ENCODE measurements at places on chromosomes 6 and 20.

GRCh38 chr20:47315339-47316056 is 41.0 kb downstream of the ZMYND8 start:
- DNase-seq: no peak

GRCh38 chr6:131917318-131917717 is 33.9 kb downstream of the CCN2 start:
- no peak for DNase-seq

GRCh38 chr20:63856098-63856511 is 5.2 kb upstream of the ABHD16B start:
- DNase-seq: no peak

- no peak for DNase-seq
Observed at GRCh38 chr6:79426625-79427278, 110.5 kb downstream of the LCA5 start.

- DNase-seq: peak; percentile 16
Observed at GRCh38 chr6:129766959-129767728, 57.2 kb upstream of the ARHGAP18 start.

GRCh38 chr20:57904314-57905105 is 194.7 kb upstream of the PMEPA1 start:
- no peak for DNase-seq

- no peak for DNase-seq
Observed at GRCh38 chr6:151073701-151074100, 166.1 kb upstream of the AKAP12 start.

DNA sequence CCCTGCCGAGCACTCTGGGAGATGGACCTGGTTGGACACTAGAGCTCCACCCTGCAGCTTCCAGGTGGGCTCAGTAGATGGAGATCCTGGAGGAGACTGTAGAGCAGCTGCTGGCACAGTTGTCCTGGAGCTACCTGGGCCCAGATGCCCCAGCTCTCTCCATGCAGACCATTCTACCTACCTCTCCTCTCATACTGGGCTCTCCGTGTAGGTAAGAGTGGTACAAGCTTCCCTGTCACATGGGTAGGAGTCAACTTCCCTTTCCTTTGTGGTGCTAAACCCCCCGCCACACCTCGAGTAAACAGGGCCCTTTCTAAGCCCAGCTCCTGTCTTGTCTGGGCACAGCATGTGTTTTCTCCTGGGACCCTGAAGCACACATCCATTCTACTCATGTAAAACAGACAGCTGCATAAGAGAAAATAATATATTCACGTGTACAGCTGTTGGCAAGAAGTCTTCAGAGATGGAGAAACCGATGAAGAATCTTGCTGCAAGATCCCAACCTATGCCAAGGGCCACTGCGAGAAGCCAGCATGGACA is 108.1 kb upstream of the DUSP22 start:
- DNase-seq: no peak

GRCh38 chr6:125678601-125679000 is 70.8 kb upstream of the HEY2 start:
- DNase-seq: no peak

DNA sequence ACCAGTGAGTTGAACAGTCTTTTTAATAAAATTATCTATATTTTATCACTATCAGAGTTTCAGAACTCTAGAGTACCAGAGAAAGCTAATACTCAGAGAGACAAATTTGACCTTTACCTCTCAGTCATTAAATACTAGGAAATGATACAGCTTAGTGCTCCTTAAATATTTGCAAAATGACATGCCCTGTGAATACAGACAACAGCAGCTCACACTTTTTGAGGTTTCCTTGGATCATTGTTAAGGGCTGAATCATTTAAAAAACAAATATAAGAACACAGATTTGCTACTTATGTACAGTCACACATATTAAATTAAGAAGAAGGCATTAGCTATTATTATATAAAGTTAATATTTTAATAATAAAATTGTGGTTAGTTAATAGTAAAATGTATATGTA is 1158.7 kb upstream of the EYS start:
- no peak for DNase-seq

DNA sequence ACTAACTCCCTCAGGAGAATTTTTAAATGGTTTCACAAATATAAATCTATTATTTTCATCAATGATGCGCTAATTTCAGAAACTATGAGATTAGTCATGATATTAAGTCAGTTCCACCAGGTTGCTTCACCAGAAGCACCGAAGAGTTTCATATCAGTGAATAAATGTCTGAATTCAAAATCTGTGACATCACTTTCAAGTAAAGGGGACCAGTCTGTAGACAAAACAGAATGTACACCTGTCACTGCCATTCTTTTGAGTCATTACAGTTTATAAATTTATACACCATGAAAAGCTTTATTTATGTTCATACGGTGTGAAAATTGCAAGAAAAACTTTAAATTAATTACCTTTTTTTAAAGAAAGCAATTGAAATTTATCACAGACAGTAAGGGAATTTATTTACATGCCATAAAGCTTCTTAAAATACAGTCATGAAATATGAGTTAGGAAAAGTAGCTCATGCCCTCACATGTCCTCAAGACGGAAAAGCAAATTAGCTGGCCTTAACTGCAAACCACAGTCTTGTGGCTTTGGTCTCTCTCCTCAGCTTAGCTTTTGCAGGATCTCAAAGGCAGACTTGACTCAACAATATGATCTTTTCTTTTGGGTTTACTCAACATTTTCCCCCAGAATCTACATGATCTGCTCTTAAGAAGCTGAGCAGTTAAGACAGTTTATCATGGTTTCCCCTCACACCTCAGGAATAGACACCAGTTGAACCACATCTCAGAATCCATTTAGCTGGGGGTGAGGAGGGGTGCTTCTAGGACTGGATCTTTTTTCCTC is 177.7 kb upstream of the MCHR2 start:
- no peak for DNase-seq

GRCh38 chr6:110217266-110217665 is 37.0 kb downstream of the CDC40 start:
- no peak for DNase-seq

GRCh38 chr6:89371849-89372505 is 19.5 kb upstream of the UBE2J1 start:
- DNase-seq: no peak

DNA sequence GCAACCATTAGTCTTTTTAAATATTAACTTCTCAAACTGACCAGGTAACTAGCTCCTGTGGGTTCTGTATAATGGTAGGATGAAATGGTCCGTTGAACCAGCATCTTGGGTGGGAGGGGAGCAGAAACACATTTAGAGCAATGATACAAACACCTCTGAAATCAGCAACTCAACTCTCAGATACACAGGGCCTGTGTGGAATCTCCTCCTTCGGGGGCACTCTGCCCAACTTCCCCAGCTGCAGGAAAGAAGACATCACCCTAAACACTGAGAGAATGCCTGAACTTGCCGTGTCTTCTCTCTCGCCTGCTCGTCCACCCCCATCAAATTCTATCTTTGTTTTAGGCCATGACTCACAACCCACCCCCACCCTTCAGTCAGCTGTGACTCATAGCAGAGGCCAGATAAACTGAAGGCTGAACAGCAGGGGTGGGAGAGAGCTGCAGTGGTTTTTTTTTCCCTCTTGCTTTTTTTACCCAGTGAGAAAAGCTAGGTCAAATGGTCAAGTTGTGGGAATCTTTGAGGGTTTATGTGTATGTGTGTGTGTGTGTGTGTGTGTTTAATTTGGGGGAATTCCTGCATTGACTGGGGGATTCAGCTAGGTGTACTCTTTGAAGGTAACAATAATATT is 593.4 kb upstream of the JAG1 start:
- DNase-seq: peak; percentile 23

DNA sequence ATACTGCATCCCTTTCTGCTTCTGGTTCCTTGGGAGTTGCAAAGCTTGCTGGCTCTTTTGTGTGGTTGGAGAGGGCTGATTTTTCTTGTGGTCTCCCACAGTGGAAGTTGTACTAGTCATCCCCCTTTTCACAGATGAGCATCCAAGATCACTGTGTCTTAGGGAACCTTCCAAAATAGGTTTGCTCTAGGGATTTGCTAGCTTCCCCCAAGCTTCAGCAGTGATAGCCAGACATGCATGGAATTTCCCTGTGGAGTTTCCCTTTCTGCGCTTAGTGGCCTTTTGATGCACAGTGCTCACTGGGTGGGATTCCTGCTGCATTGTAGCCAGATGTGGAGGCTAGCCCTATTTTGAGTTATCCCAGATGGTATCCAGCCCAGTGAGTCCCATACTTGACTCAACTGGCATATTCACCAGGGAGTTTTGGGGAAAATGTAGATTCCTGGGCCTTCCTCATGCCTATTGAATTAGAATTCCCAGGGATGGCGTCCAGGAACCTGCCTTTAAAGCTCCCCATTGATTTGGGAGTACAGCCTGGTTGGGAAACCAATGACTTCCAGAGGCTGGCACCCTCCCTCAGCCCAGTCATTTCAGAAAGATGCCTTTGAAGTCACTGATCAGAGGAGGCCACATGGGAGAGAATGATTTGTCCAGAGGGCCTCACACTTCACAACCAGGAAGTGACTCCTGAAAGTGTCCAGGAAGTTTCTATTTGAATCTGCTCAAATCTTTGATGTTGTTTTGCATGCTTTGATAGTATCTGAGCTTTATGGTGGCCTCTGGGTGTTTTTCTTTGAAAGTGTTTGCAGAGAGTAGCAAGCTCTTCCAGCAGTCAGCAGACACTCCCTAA is 25.9 kb downstream of the PPARD start:
- no peak for DNase-seq

Data from GM12891 (cell line).